ENCODE measurements at places on chromosomes 5 and 9.

- no peak for DNase-seq
These were observed 2.9 kb upstream of the MAML1 start for GRCh38 chr5:179729727-179730126.

DNA sequence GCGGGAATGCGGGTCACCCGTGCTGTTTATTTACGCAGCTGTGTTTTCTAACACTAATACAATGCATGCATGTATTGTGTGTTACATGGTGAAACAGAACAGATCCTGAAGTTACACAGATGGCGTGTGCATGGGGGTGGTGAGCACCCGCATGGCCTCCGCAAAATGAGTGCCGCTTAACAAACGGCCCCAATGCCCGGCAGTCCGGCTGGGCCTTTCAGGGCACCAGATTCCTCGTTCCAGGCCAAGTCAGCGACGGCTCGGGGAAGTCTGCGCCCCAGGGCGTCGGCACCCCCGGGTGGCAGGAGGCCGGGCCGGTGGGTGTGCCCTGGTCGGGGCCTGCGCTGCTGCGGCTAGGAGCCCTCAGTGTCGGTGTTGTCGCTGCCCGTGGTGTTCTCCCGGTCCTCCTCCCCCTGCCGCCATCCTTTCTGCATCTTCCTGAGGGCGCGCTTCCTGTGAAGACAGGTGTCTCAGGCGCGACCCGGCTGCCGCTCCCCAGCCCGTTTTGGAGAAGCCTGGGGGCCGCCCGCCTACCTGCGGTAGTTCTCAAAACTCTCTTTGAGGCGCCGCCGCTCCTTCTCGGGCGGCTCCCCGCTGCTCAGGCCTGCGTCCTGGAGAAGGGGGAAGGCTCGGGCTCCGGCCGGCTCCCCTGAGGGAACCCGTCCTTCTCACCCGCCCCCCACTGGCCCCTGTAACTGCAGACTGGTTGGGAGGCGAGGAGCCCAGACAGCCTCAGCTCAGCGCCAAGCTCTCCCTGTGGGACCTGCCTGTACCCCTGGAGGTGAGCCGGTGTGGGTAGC is 605 bp upstream of the DNLZ start:
- no peak for DNase-seq

GRCh38 chr5:148120317-148120716 is 48.0 kb upstream of the SPINK14 start:
- no peak for DNase-seq

GRCh38 chr5:16974981-16975380 is 38.9 kb upstream of the MYO10 start:
- no peak for DNase-seq

- DNase-seq, result peak; percentile 89
These were observed 453.3 kb downstream of the BNC2 start for GRCh38 chr9:16417161-16417560.

DNA sequence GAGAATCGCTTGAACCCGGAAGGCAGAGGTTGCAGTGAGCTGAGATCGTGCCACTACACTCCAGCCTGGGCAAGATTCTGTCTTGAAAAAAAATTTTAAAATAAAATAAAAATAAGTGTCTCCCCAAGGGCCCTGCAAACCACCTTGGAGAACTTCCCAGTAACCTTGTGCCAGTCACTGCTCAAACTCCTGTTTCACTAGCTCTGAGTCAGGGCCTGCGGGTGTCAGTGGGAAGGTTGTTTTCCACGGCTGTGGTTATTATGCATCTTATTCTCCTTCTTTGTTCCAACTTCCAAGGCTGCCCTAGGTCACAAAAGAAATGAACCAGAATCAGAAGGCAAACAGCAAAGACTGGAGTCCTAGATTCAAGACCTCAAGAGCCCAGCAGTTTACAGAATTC is 246.7 kb downstream of the ADAMTSL1 start:
- DNase-seq, result no peak

DNA sequence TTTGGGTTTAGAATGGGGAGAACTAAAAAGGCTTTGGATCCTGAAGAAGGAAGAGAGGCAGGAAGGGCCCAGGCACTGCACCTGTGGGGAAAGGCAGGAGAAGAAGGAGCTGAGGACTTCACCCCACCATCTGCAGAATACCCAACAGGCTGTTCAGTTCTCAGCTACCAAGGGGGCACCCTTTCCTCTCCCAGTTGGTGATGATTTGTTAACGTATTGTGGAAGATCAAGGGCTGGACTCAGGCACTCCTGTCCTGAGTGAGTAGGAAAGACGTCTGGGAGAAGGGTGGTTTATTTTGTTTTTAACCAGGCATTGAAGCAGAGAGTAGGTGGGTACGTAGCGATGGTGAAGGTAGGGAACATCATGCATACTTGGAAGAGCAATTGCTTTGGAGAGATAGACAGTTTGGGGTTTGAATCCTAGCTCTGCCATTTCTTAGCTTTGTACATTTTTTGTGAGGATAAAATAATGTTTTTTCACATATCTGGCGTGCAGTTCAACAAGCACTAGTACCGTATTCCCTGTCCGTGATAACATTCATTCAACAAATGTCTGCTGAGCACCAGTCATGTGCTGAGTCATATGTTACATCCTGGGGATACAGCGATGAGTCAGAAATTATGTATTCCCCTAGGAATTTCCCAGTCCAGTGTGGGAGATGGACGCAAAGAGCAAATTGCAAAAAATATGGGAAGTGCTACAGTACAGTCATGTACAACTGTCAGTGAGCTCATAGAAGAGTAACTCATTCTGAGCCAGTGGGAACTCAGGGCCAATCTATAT is 2.1 kb downstream of the MSANTD3 start:
- peak; percentile 95 for DNase-seq
